ENCODE measurements at places on chromosomes 12 and 14.

DNA sequence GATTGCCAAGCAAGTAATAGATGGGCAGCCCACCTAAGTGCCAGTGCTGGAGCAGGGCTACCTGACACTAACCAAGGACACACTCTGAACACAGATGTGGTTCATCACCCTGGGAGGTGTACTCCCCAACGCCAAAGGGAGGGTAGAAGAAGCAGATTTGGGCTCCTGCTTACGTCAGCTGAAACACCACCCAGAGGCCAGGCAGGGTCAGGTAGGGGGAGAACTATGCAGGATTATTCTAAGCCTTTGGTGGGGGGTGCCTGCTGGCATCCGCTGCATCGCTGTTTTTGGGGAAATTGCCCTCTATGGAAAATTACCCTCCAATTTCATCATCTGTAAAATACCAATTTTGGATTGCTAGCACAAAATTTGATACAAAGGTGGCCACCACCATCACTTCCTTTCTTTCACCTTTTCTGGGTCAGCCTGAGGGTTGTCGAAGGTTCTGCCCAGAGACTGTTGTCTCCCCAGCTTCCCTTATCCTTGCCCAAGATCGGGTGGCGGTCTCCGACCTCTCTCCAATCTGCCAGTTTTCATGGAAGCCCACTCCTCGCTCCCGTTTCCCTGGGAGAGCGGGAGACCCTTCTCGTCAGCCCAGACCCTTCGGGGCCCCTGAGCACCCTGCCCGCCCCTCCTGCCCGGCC is 535 bp downstream of the BIN2 start:
- no peak for DNase-seq

DNA sequence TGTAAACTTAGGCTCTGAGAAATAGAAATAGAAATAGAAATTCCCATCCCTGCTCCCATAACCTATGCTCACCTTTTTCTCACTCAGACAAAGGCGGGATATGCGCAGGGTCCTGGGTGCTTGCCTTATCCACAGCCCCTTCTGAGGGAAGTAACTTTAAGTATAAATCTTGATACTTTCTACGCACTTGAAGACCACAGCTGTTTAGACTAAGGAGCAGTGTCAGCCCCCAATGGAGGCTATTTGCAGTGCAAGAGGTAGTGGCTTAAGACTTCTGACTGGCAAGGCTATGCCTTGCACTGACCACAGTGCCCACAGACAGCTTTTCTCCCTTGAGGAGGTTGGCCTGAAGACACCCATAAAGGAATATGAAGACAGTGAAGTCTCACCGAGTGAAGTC is 35.2 kb downstream of the ASCL1 start:
- no peak for DNase-seq

- DNase-seq: peak; percentile 8
Observed at GRCh38 chr14:63555572-63555971, 12.4 kb upstream of the PPP2R5E start.

DNA sequence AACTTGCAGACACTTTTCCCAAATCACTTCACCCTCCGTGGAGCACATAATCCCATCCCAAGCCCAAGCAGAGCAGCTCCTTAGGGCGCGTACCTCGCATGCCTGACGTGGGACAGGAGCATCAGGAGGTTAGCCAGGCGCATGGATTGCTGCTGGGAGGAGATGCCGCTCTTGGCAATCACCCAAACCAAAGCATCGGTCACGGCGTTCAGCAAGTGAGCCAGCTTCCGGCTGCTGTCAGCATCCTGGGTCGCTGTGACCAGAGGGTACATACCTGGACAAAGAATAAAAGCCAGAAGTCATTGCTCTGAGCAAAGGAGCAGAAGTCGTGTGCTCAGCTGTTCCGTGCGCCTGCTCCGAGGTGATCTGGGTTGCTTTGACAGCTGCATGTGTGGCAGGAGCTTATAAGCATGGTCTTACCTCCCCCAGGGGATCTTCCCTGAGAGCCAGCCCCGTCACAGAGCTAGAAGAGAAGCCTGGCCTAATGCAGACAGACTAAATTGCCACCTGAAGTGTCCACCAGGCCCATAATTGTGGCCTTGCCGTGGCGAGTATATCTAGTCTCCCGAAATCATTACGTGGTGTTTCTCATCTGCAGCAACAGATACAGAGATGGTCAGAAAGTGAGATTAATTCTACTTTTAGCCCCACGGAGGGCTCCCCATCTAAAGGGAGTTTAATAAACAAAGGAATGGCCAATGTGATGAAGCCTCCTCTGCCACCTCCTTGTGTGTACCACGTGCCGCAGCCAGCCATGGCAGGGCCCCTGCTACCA is 59.1 kb downstream of the ESR2 start:
- no peak for DNase-seq

DNA sequence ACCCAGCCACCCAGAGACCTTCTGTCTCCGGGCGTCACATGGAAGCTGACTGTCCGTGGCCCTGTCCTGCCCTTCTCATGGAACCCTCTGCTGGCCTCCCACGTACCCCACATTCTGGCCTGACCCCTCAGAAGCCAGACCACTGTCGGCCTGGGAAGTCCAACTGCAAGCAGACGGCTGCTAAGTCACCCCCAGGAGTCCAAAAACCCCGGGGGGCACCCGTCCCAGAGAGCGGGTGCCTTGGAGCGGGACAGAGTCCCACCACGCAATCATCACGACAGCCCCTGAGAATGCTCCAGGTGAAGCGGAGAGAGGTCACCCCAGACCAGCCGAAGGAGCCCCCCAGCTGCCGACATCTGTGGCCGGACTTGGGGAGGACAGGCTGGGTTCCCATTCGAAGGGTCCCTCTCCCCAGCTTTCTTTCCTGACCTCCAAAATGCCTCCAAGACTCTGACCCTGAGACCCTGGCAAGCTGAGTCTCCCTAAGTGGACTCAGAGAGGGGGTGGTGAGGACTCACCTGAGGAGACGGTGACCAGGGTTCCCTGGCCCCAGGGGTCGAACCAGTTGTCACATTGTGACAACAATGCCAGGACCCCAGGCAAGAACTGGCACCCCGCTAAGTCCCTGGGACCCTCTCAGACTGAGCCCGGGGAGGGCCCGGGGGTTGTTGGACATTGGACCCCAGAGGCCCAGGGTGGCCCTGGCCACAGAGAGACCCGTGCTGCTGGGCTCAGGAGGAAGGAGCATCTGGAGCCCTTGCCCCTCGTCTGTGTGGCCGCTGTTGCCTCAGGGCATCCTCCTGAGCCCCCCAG is 337.1 kb downstream of the TMEM121 start:
- no peak for DNase-seq

DNA sequence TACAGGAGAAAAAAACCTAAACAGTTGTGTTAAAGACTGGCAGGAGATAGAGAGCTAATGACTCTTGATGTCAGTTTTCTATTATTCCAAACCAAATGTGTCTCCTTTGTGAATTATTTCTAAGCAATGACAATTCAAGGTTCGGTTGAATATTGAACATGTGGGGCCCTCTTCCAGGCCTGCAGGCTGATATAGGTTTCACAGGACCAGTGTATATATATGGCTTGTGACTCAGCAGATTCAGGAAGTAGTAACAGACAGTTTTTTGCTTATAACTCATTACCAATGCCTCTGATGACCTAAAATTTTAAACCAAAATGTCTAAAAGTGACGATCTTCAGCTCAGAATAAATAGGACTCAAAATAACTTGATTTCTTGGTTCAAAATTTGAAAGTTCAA is 33.7 kb upstream of the NPAS3 start:
- no peak for DNase-seq

DNA sequence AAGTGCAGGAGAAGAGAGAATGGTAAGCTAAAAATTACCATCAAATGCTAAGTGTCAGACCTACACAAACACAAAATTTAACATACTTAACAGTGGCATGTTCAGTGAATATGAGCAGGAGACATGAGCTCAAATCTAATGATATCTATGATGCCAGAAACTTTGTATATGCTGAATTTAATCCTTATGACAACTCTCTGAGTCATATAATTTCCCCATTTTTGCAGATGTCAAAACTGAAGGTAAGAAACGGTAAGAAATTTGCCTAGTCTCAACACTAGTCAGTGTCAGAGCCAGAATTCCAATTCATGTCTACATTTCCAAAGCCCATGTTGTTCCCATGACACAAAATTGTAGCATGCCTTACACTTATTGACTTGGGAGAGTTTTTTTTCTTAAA is 375.8 kb downstream of the APAF1 start:
- DNase-seq: no peak

- DNase-seq: no peak
Observed at GRCh38 chr14:69858801-69859200, 20.4 kb upstream of the SMOC1 start.

DNA sequence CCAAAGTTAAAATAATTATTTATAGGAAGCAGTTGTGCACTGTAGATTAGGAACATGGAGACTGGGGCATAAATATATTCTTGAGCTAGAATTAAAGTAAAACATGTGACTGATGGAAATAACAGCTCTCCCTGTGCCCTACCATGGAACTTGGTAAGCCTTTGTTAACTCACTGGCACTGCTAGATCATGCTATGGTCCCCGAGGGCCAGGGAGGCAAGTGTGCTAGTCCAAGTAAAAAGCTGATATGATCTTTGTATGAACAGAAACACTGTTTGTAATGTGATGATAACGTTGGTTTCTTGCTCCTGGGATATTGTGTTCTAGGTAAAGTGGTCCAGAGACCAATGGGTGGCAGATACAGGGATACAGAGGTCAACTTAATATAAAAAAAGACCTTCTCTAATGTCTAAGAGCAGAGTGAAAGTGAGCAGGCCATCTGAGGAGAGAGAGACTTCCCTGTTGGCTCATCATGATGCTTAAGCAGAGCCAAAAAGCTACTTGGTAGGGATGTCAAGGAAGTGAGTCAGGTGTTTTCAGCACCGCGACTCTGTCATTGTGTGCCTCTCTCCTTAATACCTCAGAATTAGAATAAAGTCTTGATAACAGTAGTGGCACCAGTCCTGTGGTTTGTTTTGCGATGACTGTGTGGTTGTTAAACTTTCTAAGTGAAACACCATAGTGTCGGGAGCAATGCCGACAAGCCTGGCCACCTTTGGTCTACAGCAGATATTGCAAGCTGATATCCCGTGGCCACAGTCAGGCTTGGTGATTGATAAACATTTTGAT is 27.6 kb downstream of the BICD1 start:
- peak; percentile 53 for DNase-seq

DNA sequence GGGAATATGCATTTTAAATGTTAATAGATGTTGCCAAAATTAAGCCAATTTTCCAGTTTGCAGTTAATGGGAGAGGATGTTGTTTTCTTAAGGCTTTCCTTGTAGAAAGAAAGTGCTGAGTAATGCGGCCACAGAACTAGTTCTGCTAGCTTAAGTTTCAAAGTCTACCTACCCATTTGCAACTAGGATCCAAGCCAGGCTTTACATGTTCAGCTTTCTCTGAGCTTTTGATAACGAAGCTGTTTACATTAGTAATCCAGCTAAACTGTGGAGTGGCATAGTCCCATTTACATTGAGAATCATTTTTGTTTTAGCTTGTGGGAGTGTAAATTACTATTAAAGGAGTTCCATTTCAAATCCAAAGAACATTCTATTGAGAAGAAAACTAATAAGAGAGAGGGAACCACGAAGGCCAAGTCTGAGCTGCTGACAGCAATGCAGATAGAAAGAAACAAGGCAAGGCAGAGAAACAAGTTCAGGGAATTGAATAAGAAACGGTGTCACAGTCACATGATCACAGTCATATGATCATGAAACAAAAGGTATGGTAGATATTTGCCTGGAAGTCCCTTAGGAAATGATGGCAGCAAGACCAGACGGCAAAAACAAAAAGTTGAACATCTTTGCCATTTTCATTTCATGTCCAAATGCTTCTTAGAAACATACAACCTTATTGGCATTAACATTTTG is 274.9 kb downstream of the PAWR start:
- DNase-seq: no peak

DNA sequence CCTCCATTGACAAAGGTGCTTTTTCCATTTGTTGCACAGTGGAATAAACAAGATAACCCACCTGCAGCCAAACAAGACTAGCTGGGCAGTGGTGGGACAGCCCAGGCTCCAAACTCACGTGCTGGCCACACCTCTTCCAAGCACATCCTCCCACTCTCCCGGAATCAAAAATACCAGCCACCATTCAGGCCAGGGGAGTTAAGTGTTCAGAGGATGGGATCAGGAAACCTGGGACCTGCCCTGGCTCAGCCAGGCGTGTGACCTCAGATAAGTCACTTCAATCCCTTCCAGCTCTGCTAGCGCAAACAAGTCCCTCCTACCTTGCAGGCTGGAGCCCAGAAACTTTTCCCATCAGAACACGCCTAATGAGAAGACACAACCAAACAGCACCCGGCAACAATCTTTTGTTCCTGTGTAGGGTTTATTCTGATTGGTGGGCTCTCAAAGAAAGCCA is 43.3 kb downstream of the ACTN1 start:
- DNase-seq: no peak

- no peak for DNase-seq
Observed at GRCh38 chr14:23217032-23218020, 20.4 kb upstream of the RNF212B start.

GRCh38 chr12:61536525-61536924 is 723.7 kb upstream of the USP15 start:
- no peak for DNase-seq

- DNase-seq: no peak
Observed at GRCh38 chr14:104549536-104550339, 29.8 kb upstream of the C14orf180 start.

DNA sequence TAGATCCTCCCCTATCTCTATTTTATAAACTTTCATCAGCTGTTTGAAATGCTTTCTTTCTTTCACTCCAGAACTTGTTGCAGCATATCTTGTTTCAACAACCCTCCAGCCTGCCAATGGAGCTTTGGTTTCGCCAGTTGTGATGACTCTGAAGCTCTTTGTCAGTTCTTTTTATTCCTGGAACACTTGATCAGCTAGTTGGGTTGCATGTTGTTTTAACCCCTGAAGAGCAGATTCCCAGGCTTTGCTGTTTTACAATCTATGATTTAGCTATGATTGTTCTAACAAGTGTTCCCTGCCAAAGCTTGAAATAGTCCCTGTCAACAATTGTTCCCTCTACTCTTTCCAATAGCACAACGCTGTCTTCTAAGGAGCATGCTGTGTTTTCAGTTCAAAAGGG is 50.6 kb upstream of the FUT8 start:
- no peak for DNase-seq

DNA sequence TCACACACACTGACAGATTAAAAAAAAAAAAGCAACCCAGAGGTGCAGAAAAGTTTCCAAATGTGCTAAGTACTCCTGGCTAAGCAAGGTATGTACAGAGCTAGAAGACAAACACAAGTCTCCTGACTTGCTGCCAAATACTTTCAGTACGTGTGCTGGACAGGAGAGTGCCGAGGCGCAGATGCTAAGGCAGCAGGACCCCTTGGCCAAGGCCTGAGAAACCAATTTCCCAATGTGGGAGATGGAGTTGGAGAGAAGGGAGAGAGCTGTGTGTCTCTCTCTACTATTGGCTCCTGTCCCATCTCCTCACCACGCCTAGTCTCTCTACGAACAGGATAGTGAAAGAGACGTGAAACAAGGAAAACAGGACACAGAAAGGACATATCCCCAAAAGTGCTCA is 5.3 kb downstream of the SPRYD3 start:
- no peak for DNase-seq

DNA sequence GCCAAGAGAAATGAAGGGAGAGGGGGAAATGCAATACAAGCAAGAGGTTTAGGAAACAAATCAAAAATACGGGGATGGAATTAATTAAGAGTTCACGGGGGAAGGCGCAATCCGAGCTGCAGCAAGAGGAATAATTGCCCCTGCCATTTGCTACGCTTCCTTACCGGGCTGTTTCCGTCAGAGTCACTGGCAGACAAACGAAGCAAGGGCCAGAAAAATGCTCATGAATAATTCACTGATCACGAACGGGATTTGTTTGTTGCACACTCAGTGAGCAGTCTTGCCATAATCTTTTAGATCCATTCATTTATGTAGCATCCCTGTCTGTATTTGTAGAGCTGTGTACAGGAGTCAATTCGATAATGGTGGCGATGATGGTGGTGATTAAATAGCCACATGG is 39.0 kb downstream of the PLXNC1 start:
- no peak for DNase-seq

Measured in stimulated activated CD4-positive, alpha-beta T cell treated with anti-CD3 and anti-CD28 coated beads, TNF-alpha, amount 100 ng/mL, for 24 hours (primary cell).